ENCODE measurements at places on chromosomes 6 and 20.
A peak's percentile ranks its signal among the peaks of the same experiment; 100 is the strongest.

GRCh38 chr6:88538130-88538706 lies 372.1 kb upstream of the CNR1 start:
- no peak for DNase-seq

GRCh38 chr6:54876365-54876764 lies 29.8 kb downstream of the FAM83B start:
- no peak for DNase-seq

GRCh38 chr6:108598305-108598863 lies 37.7 kb downstream of the FOXO3 start:
- DNase-seq: peak; percentile 31

- DNase-seq: peak; percentile 95
Measured at GRCh38 chr20:62740286-62741141, 31.9 kb downstream of the NTSR1 start.

DNA sequence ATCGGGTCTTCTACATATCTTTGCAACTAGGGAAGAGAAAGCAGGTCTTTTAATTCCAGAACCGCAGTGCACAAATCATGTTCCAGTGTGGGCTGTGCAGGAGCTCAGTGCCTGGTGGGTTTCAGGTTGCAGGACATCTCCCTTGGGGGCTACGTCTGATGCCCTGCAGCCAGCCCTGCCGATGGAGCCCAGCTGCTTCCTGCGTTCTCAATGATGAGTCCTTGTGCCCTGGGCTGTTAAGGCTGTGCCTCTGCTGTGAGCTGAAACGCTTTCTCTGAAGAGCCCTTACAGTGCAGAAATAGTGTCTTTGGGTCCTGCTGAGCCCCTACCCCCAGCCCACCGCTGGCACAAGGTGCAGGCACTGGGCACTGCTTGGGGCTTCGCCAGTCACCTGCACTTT lies 192.9 kb downstream of the SYNDIG1 start:
- DNase-seq: no peak

DNA sequence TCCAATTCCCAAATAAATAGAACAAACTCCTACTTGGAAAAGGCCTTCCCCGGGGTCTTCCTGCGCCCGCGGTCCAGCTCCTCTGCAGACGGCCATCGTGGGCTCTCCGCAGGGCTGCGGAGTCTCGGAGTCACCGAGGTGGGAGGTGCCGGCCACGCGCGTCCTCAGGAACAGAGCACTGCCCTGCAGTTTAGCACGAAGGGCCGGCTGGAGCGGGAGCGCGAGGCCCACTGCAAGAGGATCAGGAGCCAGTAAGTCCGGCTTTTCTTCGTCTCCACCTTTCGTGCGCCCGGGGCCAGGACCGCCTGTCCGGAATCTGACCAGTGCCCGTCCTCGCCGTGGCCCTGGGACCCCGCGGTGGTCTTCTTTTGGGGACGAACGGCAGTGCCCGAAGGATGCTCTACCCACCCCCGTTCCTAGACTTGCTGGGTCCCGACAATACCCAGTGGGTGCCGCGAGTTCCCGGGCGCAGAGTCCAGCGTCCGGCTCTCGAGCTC lies 1.4 kb downstream of the BHLHE23 start:
- DNase-seq: no peak

All from activated CD4-positive, alpha-beta memory T cell treated with anti-CD3 and anti-CD28 coated beads, Interleukin-2, amount 10 ng/mL, durations not matched to agents 7 days and 5 days (primary cell).